ENCODE measurements at places on chromosomes 1 and 21.

GRCh38 chr1:247906504-247907047 lies 11.2 kb downstream of the OR2W3 start:
- DNase-seq: no peak

GRCh38 chr1:110220324-110220723 lies 10.2 kb downstream of the KCNC4 start:
- no peak for DNase-seq

DNA sequence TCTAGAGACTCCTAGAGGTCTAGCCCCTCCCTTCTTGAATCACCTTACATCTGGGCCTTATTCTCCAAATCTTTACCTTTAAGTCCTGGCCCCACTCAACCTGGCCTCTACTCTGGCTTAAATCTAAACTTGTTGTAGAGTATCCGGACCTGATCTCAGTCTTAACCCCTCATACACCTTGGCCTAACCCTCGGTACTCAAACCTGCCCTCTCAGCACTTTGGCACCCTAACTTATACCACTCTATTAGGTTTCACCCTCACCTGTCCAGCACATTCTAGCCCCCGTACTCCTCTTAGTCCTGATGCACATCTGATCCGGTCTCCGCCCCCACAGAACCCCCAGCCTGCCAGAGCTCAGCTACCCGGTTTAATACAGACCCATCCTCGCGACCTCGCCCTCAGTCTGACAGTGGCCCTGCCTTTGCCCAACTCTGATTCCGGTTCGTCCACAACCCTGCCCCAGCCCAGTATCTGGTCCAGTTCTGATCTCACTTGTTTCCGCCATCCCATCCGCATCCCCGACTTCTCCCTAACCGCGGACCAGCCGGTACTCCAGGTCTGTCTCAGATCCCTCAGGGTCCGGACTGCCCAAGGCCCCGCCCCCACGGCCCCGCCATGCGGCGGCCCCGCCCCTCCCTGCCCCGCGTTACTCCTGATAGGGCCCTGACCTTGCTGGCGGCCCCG lies 1.5 kb downstream of the TRIM62 start:
- DNase-seq: peak; percentile 72

- no peak for DNase-seq
Measured at GRCh38 chr1:206472454-206472853, 2.2 kb downstream of the IKBKE start.

DNA sequence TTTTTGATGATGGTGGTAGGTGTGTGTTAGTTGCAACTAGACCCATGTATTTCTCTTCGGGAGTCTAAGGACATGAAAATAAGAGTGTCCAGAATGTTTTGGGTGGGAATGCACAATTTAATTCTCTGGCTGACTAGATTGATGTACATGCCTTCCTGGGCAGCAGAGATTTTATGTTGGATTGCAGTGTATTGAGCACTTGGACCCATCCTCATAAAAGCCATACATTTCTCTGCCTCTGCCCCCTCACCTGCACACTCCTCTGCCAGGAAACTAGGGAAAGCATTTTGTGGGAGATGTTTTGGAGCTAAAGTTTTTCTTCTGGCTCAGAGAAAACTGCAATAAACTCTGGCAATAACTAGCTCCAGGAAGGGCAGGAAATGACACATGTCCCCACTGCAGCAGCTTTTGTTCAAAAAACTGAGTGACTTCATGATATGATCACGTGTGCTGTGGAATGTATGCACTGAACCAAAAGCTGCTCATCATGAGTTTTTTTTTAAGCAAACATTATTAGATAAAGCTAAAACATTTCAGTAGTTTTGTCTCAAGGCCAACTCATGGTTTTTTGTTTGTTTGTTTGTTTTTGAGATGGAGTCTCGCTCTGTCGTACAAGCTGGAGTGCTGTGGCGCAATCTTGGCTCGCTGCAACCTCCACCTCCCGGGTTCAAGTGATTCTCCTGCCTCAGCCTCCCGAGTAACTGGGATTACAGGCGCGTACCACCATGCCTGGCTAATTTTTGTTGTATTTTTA lies 17.6 kb downstream of the RIT1 start:
- no peak for DNase-seq

DNA sequence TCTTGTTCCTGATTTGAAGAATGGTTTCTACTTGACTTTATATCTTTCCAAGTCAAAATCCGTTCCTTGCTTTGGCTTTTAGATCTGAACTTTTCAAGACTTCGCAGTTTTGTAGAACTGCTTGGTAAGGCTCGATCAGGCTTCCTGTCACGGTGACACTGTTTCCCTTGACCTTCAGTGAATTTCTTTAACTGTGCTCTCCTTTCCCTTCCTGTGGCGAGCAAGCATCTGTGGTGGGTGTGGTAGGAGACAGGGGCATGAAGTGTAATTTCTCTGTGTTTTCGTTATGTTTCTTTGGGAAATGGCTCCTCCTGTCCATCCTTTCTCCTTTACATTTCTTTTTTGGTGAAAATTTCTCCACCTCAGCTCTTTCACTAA lies 10.4 kb downstream of the STYXL2 start:
- DNase-seq: no peak

DNA sequence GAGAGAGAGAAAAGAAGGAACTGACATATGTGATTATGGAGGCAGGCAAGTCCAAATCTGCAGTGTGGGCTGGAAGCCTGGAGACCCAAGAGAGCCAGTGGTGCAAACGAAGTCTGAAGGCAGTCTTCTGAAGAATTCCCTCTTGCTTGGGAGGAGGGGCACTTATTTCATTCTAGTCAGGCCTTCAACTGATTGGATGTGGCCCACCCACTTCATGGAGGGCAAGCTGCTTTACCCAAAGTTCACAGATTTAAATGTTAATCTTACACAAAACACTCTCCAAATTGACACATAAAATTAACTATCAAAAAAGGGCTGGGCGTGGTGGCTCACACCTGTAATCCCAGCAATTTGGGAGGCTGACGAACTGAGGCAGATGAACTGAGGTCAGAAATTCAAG lies 103.5 kb upstream of the RAB3GAP2 start:
- DNase-seq: no peak

- no peak for DNase-seq
Measured at GRCh38 chr21:45427331-45428271, 22.6 kb downstream of the COL18A1 start.

DNA sequence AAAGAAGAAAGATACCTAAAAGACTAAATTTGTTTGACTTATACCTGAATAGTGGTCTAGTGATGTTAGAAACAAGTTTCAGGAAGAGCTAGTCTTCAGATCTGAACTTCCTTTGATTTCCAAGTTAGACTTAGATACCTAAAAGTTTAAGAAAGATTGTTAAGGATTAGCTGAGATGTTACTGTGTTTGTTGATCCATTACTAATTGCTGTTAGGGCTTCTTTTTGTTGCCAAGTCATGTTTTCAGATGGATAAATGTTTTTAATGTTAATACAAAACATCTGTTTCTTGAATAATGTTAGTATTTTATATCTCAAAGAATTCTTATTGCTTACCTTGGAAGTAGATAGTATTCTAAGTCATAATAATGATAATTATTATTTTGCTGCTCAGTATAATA lies 11.6 kb downstream of the GNAI3 start:
- DNase-seq: no peak

DNA sequence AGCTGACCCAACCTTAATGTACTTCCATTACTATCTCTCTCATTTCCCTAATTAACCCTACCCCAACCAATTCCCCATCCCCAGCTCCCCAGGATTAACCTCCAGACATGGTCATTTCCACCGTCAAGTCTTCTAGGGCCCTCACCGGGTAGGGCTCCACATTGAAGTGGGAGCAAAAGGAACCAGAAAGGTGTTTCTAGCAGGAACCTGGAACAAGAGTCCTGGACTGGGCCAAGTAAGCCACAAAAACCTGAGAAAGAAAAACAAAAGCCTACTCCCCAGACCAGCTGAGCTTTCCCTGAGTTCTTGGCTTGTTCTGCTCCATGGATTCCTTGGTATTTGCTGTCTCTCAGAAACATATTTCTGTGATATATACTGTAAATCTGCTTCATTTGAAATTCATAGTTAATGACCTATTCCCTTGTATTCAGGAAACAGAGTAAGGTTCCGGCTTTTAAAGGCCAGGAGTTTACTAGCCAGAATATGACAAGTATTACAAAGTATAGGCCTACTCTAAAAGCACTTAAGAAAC lies 58.4 kb downstream of the SYF2 start:
- DNase-seq: no peak

DNA sequence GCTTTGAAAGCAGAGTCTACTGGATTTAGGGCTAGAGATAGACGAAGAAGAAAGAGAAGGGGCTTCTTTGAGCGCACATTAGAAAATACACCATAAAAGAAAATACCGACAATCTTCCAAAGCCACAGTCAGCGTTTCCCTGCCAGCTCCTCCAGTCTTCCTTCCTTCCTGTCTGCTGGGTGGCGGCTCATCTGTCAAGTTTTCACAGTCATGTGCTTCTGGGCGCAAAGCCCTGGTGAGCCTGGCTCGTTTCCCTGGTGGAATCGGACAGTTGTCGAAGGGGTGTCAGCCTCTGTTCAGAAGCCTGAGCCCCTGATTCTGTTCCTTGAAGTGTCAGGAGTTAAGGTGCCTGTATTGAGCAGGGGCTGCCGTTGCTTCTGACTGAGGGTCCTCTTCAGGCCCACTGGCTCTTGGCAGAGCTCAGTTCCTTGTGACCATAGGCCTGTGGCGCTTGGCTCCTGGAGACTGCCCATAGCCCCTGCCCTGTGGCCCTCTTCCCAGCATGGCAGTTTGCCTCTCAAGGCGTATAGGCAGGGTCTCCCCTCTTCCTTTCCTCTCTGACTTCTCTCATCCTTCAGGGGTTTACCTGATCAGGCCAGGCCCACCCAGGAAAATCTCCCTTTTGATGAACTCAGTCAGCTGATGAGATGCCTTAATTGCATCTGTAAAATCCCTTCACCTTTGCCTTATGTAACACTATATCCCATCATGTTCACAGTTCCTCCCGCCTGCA lies 58.6 kb downstream of the ADARB1 start:
- DNase-seq: no peak

DNA sequence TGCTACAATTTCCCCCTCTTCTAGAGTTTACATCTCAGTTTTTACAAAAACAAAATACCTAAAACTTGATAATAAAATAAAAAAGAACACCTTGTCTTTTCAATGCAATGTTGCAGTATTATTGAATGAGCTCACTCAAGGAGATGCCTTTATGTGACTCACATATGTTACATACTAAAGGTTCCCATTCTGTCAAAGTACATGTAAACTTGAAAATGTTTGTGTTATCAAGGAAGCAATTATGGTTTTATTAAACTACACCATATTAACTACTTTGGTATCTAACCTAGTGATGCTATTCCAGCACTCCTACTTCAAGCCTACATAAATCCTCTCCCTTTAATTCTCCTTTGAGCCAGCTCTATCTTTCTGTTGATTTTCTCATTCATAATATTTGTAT lies 658.3 kb downstream of the PTPRC start:
- no peak for DNase-seq

DNA sequence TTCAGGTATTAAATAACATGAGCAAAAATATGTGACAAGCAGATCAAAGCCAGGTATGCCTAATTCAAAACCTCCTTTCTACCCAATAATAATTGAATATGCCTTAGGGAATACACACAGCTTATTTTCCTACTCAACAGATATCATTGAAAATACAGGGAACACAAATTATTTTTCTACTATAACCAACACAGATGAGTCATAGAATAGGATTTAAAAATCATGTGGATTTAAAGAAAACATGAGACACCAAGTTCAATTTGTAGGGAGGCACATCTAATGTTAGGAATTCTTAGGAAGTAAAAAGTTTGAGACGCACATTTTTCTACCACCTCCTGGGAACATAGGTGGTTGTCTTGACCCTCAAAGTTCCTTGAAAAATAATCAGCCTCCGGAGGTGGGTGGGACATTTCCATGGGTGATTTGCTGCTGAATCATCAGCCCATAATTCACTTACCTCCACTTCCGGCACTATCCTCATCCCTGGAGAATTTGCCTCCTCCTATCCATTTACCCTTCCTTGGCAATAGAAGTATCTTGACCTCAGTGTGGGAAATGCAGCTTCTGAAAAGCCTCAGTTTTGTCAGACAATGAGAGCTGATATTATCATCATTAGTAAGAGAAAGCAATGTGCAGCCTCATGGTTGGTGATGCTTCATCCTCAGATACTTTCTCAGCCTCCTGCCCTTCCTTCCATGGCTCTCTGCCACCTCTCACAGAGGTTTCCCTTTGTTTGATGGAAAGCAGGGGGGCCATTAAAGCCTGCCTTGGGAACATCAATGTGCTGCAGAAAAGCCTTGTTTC lies 33.5 kb upstream of the RGS4 start:
- DNase-seq: no peak

DNA sequence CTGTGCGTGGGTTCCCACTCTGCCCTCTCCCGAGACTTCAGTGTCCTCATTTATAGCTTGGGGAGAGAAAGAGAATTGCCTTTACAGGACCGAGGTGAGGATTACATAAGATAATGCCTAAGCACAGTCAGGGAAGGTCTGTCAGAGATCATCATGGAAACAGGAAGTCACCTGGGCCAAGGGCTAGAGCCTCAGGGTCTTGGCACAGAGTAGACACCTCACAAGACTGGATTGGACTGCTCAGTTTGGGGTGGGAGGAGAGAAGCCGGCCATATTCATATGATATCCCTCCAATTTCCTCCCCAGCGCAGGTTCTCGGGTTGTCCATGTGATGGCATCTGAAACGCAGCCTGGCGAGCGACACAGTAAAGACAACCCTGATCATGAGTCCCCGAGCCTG lies 3.8 kb downstream of the CNR2 start:
- DNase-seq: no peak

DNA sequence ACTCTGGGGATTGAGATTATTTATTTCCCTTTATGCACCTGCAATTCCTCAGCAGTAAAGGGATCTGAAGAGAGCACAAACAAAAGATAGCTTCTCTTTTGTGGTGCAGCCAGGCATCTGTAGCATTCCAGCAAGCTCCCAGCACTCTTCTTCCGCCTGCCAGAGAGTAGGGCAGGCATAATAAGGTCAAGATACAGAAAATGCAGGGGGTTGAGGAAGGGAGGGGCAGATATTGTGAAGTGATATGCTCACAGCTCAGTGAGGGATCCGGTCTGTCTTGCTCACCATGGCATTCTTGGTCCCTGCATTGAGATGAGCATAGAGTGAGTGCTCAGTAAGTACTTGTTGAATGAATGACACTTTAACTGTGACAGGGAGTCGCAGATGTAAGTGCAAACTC lies 23.9 kb downstream of the FASLG start:
- no peak for DNase-seq

DNA sequence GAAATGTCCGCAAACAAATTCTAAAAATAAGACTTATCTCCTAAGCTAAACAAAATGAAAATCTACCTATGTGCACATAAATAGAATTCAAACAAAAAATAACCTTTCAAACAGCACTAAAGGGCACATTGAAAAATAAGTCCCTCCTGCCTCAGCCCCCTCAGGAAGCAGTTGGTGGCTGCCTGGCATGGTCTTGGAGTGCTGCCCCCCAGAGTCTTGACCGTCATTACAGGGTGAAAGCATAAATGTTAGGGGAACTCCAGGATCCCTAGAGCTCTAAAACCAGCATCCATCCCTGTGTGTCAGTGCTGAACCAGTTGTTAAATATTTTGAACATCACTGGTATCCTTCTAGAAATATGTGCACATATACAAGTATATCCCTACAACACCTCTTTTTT lies 6.5 kb upstream of the NPL start:
- DNase-seq: no peak

- peak; percentile 28 for DNase-seq
Measured at GRCh38 chr1:111654839-111655238, 35.2 kb downstream of the RAP1A start.

GRCh38 chr1:88647249-88647645 lies 36.8 kb upstream of the PKN2 start:
- DNase-seq: no peak

- DNase-seq: no peak
Measured at GRCh38 chr1:18535391-18536210, 54.9 kb downstream of the KLHDC7A start.

Measured in T-helper 1 cell (primary cell).